Kidney epithelial cell (primary cell): ENCODE measurements at places on chromosomes 1 and 21.

- DNase-seq: no peak
These were observed 92.2 kb downstream of the LTN1 start for GRCh38 chr21:28900481-28900880.

GRCh38 chr1:177969825-177970371 lies at the start of gene SEC16B:
TSS of gene SEC16B (minus strand) at chr1:177970058. CDS start at chr1:177967981, 2,077 bp downstream.
- no peak for DNase-seq

DNA sequence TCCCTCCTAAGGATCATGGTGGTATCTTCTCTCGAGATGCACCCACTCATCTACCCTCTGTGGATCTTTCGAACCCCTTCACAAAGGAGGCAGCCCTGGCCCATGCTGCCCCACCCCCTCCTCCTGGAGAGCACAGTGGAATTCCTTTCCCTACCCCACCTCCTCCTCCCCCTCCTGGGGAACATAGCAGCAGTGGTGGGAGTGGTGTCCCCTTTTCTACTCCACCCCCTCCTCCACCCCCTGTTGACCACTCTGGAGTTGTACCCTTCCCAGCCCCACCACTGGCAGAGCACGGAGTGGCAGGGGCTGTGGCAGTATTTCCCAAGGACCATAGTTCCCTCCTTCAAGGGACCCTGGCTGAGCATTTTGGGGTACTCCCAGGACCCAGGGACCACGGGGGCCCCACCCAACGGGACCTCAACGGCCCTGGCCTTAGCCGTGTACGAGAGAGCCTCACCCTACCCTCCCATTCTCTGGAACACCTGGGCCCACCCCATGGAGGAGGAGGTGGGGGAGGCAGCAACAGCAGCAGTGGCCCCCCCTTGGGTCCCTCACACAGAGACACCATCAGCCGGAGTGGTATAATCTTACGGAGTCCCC lies 14.5 kb upstream of the TARS2 start:
- no peak for DNase-seq

DNA sequence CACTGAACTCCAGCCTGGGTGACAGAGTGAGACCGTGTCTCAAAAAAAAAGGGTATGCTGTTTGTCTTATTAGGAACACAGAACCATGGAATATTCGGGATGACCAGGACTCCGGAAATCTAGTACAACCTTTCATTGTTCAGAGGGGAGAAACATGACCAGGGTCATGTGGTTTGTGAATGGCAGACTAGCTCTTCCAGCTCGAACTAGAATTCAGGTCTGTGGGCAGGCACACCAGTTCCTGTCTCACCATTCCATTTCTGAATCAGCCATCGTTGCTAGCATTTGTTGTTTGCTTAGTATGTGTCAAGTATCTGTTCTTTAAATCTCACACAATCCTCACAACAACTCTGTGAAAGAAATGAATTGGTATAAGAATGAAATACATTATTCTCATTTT lies 50.9 kb downstream of the MDM4 start:
- no peak for DNase-seq

- DNase-seq: no peak
These were observed 23.4 kb upstream of the TDRD10 start for GRCh38 chr1:154478639-154479038.

DNA sequence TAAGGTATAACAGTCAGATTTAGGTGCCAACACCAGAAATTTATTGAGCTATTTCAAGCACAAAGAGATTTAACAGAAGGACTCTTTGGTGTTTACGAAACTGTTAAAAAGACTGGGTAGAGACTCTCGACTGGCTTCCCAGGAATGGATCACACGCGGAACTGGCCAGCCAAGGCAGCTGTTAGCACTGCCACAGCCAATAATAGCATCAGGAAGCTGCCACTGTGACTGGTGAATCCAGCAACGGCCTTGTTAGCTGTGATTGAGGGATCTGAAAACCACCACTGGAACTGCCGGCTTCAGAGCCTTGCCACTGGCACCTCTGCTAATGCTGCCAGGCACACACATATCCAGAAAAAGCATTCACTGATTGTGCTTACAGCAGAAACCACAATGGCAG lies 10.6 kb upstream of the SIM2 start:
- DNase-seq: no peak

DNA sequence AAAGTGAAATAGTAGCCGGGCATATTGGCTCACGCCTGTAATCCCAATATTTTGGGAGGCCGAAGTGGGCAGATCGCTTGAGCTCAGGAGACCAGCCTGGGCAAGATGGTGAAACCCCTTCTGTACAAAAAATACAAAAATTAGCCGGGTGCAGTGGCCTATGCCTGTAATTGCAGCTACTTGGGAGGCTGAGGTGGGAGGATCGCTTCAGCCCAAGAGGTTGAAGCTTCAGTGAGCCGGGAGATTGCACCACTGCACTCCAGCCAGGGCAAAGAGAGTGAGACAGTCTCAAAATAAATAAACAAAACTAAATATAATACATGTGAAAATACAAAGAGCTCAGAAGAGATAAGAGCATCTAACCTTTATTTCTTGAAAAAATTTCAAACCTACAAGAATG lies 2.3 kb upstream of the MSTO1 start:
- DNase-seq: no peak

DNA sequence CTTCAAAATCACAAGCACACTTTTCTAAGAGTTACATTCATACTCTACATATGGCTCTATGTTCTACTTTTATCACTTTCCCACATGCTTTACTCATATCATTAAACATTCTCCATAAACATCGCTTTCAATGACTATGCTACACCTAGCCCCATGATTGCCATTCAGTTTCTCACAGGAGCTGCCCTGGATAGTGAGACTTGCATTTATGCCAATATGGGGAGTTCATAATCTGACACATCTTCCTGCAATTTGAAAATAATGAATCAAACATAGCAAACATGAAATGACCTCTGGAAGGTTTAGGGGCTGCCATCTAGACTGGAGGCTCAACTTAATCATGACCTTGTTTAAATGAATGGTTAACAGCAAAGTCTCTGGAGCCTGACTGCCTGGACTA lies 9.0 kb upstream of the CYP4A22 start:
- DNase-seq: no peak
